ENCODE measurements at places on chromosomes 13 and 19.

GRCh38 chr19:15905026-15905425 is 7.2 kb upstream of the CYP4F2 start:
- no peak for DNase-seq

DNA sequence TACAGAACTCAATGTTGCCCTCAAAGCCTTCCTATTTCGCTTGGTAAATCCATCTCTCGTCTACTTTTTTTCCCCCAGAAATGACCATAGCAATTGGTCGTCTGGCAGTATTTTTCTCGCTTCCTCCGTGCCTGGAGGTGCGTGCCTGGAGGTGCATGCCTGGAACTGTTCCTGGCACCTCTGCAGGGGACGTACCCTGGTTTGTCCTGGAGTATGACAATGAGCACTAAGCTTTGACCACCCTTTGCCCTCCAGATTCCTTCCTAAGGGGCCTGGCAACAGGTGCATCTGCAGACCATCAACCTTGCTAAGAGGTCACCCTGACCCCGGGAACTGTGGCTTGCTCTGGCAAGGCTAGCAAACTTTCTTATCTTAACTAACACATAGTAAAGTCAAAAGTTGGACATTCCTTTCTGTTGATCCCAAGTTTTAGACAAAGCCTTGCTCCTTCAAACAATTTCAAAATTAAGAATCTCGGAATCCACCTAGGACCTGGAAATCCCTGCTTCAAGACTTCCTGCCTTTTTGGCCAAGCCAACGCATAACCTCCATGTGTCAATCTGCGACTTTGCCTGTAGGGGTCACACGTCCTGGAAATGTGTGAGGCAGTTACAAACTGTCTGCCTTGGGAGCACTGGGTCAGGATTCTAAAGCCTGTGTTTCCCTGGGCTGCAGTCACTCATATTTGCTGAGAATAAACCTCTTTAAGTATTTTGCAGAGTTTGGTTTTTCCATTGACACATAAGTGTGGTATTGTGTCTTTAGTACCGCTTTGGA is 28.8 kb upstream of the TUBGCP3 start:
- no peak for DNase-seq

DNA sequence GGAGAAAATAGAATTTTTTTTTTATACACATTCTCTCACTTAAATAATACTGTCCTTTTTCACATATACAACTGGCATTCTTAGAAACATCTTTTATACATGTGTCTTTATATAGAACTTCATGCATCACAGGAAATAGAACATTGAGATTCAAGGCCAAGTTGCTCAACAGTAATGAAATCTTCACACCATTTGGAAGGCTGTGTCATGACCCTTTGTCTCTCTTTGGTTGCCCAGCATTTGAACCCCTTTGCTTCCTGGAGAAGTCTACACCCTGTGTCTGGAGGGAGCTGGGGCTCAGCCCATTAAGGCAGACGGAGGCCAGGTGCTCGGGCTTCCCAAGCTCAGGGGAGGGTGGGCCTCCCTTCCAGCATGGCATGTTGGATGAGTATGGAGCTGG is 41.1 kb downstream of the B3GLCT start:
- peak; percentile 52 for DNase-seq

DNA sequence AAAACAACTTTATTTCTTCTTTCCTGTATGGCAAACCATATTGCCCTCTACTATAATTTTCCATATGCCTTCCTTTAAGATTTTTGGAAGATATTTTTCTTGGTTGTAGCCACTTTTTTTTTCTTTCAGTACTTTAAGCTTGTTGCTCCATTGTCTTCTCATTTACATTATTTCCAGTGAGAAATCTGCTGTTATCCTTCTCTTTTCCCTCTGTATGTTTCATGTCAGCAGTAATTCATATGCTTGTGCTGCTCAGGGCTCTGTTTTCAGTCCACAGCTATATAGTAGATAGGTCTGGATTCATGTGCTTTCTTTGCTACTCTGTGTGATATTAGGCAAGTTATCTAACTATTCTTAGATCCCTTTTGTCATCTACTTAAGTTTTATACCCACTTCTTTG is 267.6 kb downstream of the OXGR1 start:
- DNase-seq: no peak

GRCh38 chr19:31392464-31392863 is 43.2 kb upstream of the TSHZ3 start:
- DNase-seq: peak; percentile 15

GRCh38 chr19:1354970-1355567 is 28.6 kb upstream of the NDUFS7 start:
- DNase-seq: no peak

DNA sequence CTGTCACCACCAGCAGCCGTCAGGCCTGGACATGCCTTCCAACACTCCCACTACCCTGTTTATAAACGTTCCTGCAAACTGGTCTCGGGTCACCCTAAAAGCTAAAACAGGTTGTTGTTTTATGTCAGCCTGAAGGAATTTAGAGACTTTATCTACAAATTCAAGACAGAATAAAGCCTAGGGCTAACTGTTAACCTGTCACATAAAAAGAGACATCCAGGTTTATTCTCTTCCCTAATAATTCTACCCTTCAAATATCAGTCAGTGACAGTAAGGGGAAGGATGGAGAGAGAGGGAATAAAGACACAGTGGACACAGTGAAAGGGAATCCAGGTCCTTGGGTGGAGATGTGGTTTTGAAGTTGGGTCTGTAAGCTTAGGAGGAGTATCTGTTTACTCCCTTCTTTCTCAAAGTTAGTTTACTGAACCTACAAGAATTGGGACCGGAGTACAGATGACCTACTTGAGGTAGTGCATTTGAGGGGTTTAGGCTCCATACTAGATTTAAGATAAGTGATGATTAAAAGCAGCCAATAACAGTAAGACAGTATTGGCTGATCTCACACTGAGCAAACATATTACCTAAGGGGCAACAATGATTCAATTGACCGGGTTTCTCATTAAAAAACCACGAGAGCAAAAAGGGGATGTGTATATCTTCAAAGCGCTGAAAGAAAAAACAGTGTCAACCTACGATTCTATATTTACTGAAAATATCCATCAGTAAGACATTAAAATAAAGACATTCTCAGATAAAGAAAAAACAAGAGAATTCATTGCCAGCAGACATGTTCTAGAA is 142.7 kb downstream of the USP12 start:
- DNase-seq: no peak

- no peak for DNase-seq
These were observed 1163.0 kb downstream of the DIAPH3 start for GRCh38 chr13:59000770-59001169.

DNA sequence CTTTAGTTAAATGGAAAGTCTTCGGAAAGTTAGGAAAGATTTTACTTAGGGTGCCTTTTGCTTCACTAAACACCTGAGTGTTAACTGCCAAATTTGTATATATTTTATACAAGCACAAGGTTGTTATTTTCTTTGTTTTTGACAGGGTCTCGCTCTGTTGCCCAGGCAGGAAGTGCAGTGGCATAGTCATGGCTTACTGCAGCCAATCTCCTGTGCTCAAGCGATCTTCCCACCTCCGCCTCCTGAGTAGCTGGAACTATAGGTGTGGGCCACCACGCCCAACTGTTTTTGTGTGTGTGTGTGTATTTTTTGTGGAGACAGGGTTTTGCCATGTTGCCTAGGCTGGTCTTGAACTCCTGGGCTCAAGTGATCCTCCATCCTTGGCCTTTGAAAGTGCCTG is 16.2 kb downstream of the KCTD4 start:
- DNase-seq: no peak

DNA sequence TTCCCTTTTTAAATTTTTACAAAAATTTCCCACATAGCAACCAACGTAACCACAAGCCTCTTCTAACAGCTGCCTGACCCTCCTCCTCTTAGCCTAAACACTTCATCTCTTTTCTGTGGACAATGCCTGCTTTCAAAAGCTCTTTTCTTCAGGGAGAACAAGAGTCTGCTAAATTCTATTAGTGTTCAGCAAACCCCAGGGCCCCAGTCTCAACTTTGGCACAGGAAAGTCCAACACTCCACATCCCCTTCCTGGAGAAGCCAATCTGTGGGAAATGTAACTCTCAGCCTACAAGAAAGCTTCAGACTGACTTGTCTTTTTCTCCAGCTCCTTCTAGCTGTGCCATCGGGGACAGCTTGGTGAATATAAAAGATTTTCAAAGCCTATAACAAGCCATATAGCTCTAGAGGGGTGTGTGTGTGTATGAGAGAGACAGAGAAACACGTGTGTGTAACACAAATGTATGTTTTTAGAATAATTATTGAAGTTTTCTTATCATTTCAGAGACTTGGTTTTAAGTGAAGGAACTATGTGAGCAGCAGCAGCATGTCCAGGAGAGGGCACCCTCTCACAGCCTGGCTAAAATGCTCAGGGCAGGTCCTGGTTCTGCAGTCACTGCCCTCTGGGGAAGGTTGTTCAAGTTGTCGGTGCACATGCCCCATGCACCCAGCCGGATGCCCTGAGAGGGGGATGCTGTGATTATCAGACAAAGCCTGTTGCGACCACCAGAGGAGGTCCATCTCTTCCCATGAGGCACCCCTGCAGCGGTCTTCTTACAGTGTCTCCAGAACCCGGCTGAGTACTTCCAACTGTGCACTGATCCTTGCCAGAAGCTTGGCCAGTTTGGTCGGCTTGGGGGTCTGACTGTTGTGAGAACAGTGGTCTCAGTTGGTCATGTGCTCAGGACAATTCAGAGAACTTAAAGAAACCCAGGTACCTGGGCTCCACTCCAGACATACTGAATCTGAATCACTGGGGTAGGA is 34.4 kb downstream of the CCDC70 start:
- DNase-seq: peak; percentile 13

- DNase-seq: no peak
These were observed 924 bp downstream of the RGCC start for GRCh38 chr13:41458187-41458760.

- no peak for DNase-seq
These were observed 27.4 kb downstream of the LRCH1 start for GRCh38 chr13:46580362-46580839.

- peak; percentile 73 for DNase-seq
These were observed 1.8 kb downstream of the TNPO2 start for GRCh38 chr19:12721656-12722565.

- no peak for DNase-seq
These were observed 12.3 kb downstream of the TMED1 start for GRCh38 chr19:10823690-10824089.

DNA sequence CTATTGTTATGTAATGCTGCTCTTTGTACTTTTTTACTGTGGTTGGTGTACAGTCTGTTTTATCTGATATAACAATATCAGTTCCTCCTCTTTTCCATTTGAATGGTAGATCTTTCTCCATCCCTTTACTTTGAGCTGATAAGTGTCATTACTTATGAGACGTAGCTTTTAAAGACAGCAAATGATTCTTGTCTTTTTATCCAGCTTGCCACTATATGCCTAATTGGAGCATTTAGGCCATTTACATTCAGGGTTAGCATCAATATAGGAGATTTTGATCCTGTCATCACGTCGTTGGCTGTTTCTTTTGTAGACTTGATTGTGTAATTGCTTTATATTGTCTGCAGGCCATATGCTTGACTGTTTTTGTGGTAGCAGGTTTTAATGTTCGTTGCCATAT is 894.2 kb upstream of the ATXN8OS start:
- DNase-seq: no peak

DNA sequence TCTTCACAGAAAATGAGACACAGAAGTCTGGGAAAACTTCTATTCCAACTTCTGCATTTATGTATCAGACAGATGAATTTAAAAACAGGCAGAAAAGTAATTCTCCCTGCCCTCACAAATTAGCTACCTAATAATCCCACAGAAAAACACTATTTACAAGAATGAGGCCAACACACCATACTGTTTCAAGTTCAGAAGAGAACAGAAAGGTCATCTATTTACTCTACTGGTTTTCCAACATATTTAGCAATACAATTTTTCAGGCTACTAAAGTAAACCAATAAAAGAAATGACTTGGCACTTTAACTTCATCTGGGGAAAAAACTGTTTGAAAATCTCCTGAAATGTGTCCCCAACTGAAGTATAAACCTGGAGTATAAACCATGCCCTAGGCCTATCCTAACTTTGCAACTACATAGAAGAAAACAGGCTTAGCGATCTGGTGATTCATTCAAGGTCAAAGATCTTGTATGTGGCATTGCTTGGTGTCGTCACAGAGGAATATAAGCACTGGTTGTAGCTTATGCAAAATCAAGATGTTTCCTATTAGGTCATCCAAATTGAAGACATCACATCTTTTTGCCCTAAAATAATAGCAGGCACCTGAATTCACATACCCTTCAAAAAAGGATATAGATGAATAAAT is 20.1 kb upstream of the EBPL start:
- peak; percentile 45 for DNase-seq

GRCh38 chr19:42276284-42276683 is 7.2 kb downstream of the CIC start:
- DNase-seq: no peak

DNA sequence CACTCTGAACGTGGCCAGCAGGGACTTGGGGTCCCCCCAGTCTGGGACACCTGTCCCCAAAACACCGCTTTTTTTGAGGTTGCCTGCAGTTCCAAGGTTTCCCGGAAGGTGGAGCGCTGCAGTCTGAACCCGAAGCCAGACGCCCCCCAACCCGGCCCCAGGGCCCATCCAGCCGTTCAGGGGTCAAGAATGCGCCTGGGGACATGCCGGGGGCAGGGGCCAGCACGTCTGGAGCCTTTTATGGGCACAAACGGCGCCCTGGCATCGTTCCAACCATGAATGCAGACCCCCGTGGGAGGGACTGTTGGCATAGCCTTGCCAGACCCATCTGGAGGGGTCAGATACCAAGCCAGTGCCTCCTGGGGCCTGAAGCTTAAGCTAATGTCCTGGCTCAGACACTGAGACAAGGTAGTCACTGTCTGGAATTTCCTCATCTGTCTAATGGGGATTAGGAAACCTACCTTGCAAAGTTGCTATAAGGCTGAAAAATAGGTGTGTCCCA is 6.9 kb downstream of the S1PR5 start:
- DNase-seq: no peak

DNA sequence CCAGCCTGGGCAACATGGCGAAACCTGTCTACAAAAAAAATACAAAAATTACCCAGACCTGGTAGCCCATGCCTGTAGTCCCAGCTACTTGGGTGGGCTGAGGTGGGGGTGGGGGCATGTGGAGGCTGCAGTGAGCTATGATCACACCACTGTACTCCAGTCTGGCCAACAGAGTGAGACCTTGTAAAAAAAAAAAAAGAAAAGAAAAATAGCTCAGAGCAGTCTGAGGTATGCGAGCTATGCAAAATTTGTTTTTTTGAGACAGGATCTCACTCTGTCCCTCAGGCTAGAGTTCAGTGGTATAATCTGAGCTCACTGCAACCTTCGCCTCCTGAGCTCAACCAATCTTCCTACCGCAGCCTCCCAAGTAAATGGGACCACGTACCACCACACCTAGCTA is 7.1 kb upstream of the TOMM40 start:
- no peak for DNase-seq

All from skeletal muscle cell (primary cell).